Mucosa of descending colon (tissue), 3 donors: ENCODE measurements at places on chromosomes 1 and 21.
A peak's percentile ranks its signal among the peaks of the same experiment; 100 is the strongest.

DNA sequence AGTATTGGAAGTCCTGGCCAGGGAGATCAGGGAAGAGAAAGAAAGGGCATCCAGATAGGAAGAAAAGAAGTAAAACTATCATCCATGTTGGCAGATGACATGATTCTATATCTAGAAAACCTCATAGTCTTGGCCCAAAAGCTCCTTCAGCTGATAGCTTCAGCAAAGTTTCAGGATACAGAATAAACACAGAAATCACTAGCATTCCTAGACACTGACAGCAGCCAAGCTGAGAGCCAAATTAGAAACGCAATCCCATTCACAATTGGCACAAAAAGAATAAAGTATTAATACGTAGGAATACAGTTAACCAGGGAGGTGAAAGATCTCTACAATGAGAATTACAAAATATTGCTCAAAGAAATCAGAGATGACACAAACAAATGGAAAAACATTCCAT, 44.6 kb downstream of the ZFYVE9 start:
- DNase-seq, result no peak

- DNase-seq, result no peak
Measured at GRCh38 chr1:53165408-53165961, 23.0 kb upstream of the SLC1A7 start.

GRCh38 chr1:28118640-28119307, 30.4 kb upstream of the EYA3 start:
- DNase-seq, result no peak

GRCh38 chr1:48944811-48945210, 168.1 kb upstream of the BEND5 start:
- DNase-seq, result no peak

DNA sequence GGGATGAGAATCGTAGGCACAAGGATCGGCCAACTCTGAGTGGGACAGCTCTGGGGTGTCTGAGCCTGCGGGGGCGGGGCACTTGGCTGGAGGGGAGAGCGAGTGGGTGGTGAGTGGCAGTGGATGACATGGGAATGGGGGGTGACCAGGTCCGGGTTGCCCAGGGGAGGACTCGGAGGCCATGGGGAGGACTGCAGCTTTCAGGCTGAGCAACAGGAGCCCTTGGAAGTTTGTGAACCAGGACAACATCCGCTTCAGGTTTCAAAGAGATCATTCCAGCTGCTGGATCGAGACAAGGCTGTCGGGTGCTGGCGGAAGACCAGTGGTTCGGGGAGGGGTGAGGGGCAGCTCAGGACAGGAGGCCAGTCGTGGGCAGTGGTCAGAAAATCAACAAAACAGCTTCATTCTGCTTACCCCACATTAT, 124.4 kb upstream of the IRF2BP2 start:
- DNase-seq, result no peak

DNA sequence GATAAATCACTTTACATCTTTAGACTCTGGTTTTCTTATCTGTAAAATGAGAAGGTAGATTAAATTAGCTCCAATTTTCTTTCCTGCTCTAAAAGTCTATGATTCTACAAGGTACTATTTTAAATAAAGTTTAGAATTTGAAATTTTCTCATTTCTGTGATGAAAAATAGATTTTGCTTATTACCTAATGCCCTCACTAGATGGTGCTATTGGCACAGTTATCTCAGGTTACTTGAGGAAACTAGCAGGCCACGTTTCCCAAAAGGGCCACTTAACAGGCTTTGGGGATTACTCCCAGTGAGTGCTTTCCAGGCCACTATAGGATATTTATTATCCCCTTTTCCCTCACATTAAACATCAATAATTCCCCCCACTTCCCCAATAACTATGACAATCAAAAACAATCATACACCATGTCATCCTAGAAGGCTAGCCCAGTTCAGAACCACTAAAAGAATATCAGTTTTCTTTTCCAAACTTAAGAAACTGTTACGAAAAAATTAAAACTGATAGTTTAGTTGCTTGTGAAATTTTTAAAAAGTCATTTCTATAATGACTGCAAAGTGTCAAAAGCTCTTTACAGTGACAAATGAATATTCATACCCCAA, 30.6 kb downstream of the OMA1 start:
- DNase-seq, result no peak

DNA sequence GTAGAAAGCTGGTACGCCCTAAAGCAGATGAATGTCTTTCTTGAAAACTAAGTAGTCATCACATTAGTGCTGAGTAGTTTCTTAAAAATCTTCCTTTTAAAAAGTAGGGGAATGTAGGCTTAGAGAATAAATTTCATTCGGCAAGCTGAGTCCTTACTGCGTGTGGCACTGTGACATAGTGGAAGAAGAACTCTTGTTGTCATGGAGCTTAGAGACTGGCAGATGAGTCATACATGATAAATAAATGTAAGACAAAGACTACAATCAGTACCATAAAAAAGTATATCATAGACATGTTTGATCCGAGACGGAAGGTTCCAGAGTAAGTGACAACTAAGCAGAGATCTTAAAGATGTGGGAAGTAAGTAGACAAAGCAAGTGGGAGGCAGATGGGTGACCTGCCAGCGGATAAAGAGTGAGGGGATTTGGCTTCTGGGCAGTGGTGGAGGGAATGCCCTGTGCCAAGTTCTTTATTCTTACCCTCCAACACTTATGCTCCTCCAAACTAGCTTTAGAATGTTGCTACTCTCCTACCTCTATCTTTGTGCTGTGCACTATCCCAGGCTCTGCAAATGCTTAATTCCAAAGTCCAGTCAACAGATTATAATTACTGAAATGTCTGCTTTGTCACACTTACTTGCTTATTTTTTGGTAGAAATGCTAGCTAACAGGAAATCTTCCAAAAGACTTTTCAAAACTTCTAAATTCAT, 608.5 kb upstream of the USP24 start:
- DNase-seq, result no peak

DNA sequence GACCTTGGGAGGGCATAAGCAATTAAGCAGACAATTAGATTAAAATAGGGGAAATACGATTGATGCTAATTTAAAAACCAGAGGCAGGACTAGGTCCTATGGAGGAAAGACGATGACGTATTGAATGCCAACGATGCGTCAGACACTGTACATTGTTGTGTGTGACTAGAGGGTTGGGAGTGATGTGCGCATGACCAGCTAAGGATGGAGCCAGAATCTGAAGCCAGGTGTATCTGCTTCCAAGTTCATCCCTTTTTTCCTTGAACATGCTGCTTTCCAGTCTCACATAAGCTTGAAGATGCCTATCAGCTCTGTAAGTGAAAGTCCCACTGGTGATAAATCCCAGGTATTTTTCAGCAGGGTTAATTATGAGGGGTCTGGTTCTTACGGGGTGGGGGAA, 576.2 kb downstream of the MATN1 start:
- DNase-seq, result no peak

- DNase-seq, result no peak
Measured at GRCh38 chr1:109159326-109159725, 45.4 kb downstream of the ELAPOR1 start.

- no peak for DNase-seq
Measured at GRCh38 chr1:5508669-5509330, 483.4 kb downstream of the NPHP4 start.

GRCh38 chr21:27633631-27634030, 666.7 kb upstream of the ADAMTS5 start:
- DNase-seq, result no peak

DNA sequence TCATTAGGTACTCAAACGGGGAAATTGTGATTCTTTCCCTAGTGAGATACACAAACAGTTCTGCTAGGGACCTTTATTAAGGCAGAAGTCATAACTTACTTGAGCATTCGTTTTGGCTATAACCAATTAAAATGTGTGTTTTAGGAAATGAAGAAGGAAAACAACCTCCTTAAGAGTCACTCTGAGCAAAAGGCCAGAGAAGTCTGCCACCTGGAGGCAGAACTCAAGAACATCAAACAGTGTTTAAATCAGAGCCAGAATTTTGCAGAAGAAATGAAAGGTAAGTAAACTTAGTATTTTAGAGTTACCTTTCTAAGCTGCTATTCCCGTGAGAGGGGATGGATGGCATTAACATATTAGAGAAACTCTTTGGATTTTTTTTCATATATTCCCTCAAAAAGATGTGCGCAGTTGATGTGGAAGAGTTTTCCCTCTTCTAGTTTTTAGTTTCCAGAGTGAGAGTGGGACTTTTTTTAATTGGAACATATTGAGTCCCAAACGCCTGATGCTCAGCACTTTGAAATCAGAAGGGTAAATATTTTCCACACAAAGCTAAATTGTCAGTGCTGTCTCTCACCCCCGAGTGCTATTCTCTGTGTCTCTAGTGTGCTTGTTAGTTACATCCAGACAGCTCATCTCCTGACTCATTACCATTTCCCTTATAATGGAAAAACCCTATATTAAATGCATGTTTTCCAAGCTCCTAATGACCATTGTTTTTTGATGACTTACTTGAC, 34.9 kb downstream of the CENPF start:
- DNase-seq, result no peak

- DNase-seq, result no peak
Measured at GRCh38 chr1:44696789-44697345, 22.4 kb downstream of the ARMH1 start.

DNA sequence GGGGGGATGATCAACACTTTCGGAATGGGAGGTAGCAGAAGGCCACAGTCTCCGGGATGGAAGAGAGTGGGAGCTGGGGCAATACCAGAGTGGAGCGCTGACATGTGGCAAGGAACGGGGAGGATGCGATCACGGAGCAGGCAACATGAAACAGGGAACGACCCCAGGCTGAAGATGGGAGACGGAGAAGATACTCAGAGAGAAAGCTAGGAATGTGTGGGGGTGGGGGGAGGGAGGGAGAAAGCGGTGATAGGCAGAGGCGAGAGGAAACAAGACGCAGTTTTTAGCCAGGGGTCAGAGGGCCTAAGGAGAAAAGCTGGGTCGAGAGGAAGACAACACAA, 577 bp downstream of the RAB3GAP2 start:
- DNase-seq, result peak; percentile 18

DNA sequence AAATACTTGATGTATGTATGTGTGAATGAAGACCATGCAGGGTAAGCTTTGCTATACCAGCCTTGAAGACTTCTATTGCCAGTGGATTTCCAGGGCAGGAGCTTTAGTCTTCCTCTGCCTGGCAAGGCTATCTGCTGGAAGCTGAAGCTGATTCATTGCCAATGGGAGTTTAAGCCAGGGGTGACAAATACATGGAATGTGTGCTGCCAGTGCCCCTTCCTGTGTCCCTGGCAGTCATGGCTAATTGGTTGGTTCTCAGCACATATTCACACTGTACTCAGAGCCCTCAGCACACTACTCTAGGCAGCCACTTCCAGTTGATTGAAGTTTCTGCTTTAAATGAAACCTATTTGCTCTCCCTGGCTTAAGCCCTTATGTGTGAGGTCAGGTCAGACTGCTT, 1.5 kb downstream of the ZSCAN20 start:
- no peak for DNase-seq

DNA sequence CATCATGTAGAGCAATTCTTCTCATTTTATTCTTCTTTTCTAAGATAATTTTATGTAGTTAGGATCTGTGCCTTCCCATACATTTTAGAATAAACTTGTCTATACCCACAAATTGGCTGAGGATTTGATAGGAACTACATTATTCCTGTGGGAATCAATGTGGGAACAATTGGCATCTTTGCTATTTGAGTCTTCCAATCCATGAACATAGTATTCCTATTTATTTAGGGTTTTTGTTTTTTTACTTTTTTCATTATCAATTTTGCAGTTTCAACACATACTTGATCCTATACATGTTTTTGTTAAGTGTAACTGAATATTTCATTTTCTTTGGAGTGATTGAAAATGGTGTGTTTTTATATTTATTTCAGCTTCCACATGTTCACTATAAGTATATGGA, 8.1 kb upstream of the WNT9A start:
- no peak for DNase-seq

DNA sequence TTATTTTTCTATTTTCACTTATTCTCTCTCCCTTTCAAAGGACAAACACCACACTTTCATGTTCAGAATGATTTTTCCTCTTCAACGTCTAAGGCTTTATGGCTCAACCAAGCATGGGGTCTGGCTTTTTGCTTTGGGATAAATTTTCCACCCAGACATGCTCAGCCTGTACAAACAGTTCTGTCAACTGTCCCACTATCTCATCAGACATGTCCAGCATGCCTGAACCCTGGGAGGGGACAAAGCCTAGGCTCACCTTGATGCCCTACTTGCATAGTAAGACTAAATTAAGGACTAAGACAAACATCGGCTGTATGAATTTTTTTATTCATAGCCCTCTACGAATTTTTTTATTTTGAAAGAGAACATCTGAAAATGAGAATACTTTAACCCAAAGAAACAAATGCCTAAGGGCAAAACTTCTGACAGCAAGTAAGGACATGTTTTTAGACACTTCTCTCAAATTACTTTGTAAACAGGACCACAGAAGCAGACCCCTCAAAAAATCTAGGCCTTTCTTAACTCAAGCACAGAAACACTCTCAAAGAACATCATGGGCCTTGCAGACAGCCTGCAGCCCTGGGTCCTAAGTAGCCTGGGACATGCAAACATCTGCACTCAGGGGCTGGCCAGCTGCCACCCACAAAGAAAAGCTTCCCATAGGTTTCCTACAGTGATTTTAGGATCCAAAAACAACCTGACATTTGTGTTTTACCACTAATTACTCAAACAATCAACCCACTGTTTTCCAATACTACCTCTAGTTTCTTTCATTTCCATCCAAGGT, 72.3 kb upstream of the PALMD start:
- DNase-seq, result no peak

DNA sequence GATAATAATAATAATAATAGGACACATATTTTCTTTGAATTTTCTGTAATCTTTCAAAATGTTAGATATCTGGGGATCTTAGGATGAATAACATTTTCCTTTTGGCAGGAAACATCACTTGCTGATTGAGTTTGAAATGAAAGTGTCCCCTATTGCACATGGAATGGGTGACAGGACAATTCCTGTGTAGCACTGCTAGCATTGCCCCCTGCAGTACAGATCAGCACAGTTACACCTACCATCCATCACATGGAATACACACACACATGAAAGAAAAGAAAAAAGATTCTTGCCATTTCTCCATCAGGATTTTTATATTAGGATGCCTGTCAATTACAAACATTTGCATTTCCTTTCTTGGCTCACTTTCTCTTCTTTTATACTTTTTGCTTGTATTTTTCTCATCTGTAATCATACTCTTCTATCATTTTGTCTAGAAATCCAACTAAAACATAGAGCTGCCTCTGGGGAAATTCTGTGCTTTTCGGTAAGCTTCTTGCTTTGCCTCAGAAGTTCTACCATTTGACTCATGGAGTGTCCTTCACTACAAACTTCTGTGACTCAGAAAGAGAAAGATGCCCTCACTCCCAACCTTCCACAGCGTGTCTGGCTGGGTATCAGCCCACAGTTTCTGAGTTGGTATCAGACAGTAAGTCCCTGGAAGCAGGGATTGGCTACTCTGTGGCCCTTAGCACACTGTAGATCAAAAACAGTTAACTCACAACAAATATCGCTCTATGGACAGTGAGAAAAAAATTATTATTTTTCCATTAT, 641.2 kb downstream of the PTPRC start:
- DNase-seq, result no peak

GRCh38 chr1:205037539-205037938, 5.5 kb upstream of the CNTN2 start:
- no peak for DNase-seq
